Activated CD4-positive, alpha-beta memory T cell treated with anti-CD3 and anti-CD28 coated beads, Interleukin-2, amount 10 ng/mL, durations not matched to agents 7 days and 5 days (primary cell): ENCODE measurements at places on chromosomes 13 and 19. TPM values are rescaled to one million over a fixed set of nuclear protein-coding genes. Genes with fewer than 3 reads are reported as not detected.
A peak's percentile ranks its signal among the peaks of the same experiment; 100 is the strongest.

- no peak for DNase-seq
- H3K4me3 ChIP-seq = no peak overlapping the region
- no peaks in the 10 kb centered on the region for H3K4me1 ChIP-seq
- no peaks in the 10 kb centered on the region for H3K27me3 ChIP-seq
These were observed 972.0 kb upstream of the PCDH20 start for GRCh38 chr13:62387647-62388046.

- H3K36me3 ChIP-seq = no peaks in the 10 kb centered on the region
- no peaks in the 10 kb centered on the region for H3K27me3 ChIP-seq
- no peak for DNase-seq
- no peak overlapping the region for H3K4me3 ChIP-seq
- no peaks in the 10 kb centered on the region for H3K4me1 ChIP-seq
- no peak overlapping the region for H3K27ac ChIP-seq
These were observed 547.3 kb upstream of the MIR17HG start for GRCh38 chr13:90800082-90800746.

DNA sequence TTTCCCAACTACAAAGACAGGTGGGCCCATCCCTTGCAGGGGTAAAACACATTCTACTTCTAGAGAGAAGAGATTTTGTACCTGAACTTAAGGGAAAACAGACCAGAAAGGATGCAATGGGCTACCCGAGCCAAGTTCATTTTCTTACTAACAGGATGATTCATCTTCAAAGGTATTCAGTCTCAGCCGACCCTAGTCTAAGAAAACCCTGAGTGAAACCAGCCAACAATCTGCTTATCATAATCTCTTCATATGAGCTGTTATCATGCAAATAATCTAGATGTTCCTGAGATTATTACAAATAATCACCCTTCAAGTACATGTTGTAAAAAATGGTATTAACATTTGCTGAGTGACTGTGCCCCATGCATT, 15.6 kb downstream of the PABPC3 start:
- H3K27ac ChIP-seq = no peak overlapping the region
- H3K27me3 ChIP-seq = peaks cover 30% of the 10 kb centered on the region
- DNase-seq = no peak
- no peaks in the 10 kb centered on the region for H3K36me3 ChIP-seq

DNA sequence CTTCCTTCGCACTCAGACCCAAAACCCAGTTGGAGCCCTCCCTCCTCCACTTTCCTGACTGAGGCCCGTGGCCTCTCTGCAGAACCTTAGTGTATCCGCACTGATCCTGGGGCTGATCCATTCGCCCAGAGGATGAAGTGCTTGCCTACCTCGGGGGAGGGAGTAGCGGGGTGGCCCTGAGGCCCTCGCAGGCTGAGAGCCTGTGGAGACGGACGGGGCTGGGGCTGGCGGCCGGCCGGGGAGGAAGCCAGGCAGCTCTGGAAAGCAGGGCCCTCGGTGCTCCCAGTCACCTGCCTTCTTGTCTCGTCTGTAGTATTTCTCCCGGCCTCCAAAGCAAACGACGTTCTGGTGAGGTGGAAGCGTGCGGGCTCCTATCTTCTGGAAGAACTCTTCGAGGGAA, 1.3 kb downstream of the PROZ start:
- H3K27ac ChIP-seq = no peak overlapping the region
- peaks cover 13% of the 10 kb centered on the region for H3K36me3 ChIP-seq
- DNase-seq = no peak
- no peak overlapping the region for H3K4me3 ChIP-seq
- H3K4me1 ChIP-seq = peaks cover 32% of the 10 kb centered on the region
- H3K27me3 ChIP-seq = peaks cover 13% of the 10 kb centered on the region

DNA sequence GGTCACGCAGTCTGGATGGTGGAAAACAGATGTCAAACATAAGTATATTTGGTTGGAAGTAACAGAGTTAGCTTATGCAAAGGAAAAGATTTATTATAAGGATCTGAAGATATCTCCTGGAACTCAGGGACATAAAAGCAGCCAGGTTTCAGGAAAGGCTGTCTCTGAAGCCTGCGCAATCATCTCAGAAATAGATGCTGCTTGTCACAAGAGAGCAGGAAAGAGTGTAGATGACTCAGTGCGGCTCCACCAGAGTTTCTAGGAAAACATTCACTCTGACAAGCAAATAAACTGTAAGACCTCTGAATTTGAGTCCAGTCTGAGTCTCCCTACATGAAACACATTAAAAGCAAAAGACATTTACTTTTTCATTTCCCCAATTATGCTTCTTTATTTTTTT, 220.4 kb upstream of the HTR2A start:
- H3K4me1 ChIP-seq = no peaks in the 10 kb centered on the region
- DNase-seq = no peak
- H3K27me3 ChIP-seq = no peaks in the 10 kb centered on the region
- no peak overlapping the region for H3K4me3 ChIP-seq
- H3K36me3 ChIP-seq = no peaks in the 10 kb centered on the region
- H3K27ac ChIP-seq = no peak overlapping the region

DNA sequence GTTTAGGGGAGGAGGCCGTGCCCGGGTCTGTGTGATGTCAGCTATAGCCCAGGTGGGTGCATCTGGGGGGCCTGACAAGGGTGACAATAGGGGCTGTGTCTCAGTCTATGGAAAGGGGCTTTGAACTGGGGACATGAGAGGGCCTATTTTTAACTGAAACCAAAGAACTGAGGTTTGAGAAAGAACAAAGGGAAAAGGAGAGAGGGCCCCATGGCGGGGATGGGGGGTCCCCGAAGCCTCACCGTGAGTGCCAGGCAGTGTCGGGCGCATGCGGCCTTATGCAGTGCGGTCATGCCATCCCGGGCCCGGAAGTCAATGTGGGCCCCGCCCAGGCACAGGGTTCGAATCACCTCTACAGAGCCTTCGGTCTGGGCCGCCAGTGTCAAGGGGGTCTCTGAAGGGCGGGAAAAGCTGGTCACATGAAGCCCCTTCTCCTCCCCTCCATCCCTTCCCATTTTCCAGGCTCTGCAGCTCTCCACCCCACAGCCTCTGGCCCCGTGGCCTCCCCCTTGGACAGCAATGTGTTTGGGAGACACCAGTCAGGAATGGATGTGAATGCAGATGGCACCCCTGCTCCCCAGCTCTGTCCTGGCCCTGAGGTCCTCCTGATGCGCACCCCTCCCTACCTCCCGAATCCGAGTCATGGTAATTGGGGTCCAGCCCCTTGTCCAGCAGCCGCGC, 5.9 kb downstream of the SHANK1 start:
- peaks cover 20% of the 10 kb centered on the region for H3K27me3 ChIP-seq
- no peaks in the 10 kb centered on the region for H3K36me3 ChIP-seq
- DNase-seq = no peak

DNA sequence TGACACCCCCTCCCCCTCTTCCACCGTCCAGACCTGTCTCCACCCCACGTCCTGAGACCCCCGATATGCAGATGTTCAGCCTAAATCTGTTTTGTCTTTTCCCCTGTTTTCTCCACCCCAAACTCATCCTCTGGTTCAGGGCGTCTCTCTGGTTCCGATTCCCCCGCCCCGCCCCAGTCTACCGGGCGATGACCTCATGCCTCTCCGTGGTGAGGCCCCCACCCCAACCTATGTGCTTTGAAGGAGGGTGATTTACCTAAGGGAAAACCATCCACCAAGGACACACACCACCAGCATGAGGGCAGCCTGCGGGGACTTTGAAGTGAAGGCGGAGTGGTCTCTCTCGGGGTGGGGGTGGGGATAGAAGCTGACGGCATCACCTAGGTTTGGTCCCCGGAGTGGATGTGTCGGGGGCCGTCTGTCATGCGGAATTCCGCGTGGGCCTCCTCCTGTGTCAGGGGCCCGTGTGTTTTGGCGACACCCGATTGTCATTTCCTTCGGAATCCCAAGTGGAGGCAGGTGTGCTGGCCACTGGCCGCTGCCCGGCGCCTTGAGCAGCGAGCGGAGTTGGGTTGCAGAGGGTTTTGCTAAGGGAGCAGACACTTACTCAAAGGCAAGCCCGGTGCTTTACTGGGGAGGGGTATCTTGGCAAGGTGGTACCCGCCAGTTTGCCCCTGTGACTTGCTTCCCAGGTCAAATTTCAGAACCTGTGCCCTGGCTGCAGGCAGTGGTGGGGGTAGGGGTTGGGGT, 1.4 kb downstream of the FZR1 start:
- H3K4me3 ChIP-seq = peak overlapping the region; percentile 88
- H3K27me3 ChIP-seq = no peaks in the 10 kb centered on the region
- peak overlapping the region; percentile 84 for H3K27ac ChIP-seq
- peak; percentile 47 for DNase-seq
- peaks cover 41% of the 10 kb centered on the region for H3K4me1 ChIP-seq

DNA sequence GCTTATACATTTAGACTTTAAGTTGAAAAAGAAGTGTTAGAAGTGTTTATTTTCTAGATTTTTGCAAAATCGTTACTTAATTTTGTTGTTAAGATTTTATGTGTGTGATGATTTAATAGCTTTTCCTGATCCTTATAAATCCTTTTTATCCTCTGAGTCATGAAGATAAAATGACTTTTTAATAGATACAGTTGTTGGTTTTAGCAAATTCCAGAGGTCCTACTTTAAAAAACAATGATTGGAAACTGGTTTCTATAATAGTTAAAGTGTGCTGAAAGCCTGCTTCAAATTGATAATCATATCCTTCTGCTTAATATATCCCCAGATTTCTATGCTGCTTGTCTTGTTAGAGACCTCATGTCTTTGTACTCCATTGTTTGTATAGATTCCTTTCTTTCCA, 39.0 kb downstream of the RNASEH2B start:
- no peak for DNase-seq
- H3K4me1 ChIP-seq = no peaks in the 10 kb centered on the region
- no peak overlapping the region for H3K4me3 ChIP-seq
- H3K27ac ChIP-seq = no peak overlapping the region

GRCh38 chr13:28684257-28684656, 25.3 kb downstream of the POMP start:
- H3K4me1 ChIP-seq = no peaks in the 10 kb centered on the region
- no peak for DNase-seq
- H3K27ac ChIP-seq = no peak overlapping the region
- H3K36me3 ChIP-seq = no peaks in the 10 kb centered on the region

DNA sequence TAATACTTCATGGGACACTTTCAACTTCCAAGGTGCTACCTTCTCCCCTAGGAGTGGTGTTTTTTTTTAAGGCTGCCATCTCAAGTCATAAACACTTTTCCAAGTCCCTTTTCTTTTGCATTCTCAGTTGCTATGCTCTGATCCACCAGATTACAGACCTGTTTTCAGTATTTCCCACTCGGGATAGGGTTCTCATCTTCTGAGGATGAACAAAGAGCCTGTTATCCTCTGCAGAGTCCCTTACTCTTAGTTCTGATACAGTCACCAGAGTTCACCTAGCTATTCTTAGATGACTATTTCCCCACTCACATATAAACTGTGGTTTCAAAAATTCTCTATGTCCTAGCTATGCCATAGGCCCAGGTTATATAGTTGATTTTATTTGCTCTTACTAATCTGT, 15.9 kb downstream of the ZDHHC20 start:
- DNase-seq = no peak
- peaks cover 40% of the 10 kb centered on the region for H3K36me3 ChIP-seq
- H3K4me3 ChIP-seq = no peak overlapping the region
- H3K27me3 ChIP-seq = no peaks in the 10 kb centered on the region
- H3K4me1 ChIP-seq = peaks cover 8% of the 10 kb centered on the region

GRCh38 chr19:45499196-45500180, 1.2 kb downstream of the PPM1N start:
- peaks cover 10% of the 10 kb centered on the region for H3K36me3 ChIP-seq
- DNase-seq = peak; percentile 81
- H3K27me3 ChIP-seq = peaks cover 29% of the 10 kb centered on the region
- peak overlapping the region; percentile 1 for H3K27ac ChIP-seq
- peaks cover 53% of the 10 kb centered on the region for H3K4me1 ChIP-seq
- peak overlapping the region; percentile 23 for H3K4me3 ChIP-seq

DNA sequence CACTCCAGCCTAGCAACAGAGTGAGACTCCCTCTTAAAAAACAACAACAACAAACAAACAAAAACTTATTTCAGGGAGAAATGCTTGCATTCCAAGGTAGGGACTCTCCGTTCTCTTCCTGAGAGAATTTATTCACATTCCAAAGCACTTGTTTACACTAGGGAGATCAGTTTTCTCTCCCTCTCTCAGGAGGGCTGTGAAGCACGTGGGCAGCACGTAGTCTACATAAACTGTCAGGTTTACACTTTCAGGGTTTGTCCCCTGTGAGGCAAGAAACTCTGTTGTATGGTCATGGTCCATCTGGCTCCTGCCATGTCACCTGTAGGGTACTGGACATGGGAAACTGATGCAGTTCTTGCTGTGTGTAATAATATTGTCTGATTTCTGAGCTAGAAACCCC, 31.6 kb downstream of the WDR87 start:
- no peak overlapping the region for H3K4me3 ChIP-seq
- H3K4me1 ChIP-seq = no peaks in the 10 kb centered on the region
- DNase-seq = no peak
- H3K27ac ChIP-seq = no peak overlapping the region

AMER2 gene
- total RNA-seq = not detected

CGB7 gene
- total RNA-seq = not detected

PRSS57 gene
- not detected for total RNA-seq

TSKS gene
- 0.63 TPM for total RNA-seq

ZNF865 gene
- total RNA-seq = 15.3 TPM

OLFM2 gene
- 9.7 TPM for total RNA-seq
